ENCODE measurements at places on chromosomes 11 and 22.

- DNase-seq = no peak
Measured at GRCh38 chr11:18308242-18308641, 13.7 kb downstream of the HPS5 start.

GRCh38 chr11:59962107-59962482 lies 1.7 kb upstream of the OOSP4A start:
- DNase-seq = no peak

DNA sequence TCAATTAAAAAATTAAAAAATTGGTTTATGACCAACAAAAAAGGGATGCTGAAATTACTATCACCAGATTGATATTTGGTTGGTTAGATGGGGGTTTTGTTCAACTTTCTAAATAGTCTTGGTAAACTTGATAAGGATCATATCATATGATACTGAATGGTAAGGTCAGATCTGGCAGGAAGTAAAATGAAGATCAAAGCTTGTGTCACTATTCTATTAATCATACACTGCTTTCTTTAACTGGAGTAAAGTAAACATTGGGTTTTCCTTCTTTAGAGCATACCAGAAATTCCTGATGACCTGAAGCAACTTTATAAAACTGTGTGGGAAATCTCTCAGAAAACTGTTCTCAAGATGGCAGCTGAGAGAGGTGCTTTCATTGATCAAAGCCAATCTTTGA lies 40.2 kb downstream of the RRM1 start:
- DNase-seq = no peak

DNA sequence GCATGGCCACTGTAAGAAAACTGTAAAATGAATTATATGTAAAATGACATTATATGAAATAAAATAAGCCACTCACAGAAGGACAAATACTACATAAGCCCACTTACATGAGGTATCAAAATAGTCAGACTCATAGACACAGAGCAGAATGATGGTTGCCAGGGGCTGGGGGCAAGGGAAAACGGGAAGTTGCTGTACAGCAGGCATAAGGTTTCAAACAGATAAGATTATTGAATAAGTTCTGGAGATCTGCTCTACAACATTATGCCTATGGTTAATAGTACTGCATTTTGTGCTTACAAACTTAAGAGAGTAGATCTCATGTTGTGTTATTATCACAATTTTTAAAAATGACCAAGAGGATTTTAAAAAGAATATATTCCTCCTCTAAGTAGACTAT lies 32.7 kb upstream of the HEPHL1 start:
- DNase-seq = no peak

- no peak for DNase-seq
Measured at GRCh38 chr11:97732011-97732632, 1288.6 kb upstream of the CNTN5 start.

- no peak for DNase-seq
Measured at GRCh38 chr11:77784572-77784971, 36.0 kb downstream of the RSF1 start.

Data from GM23338 (cell line).